Breast epithelium (tissue), 4 donors: ENCODE measurements at places on chromosomes 2 and 18. TPM values are rescaled to one million over a fixed set of nuclear protein-coding genes. Genes with fewer than 3 reads are reported as not detected.

DNA sequence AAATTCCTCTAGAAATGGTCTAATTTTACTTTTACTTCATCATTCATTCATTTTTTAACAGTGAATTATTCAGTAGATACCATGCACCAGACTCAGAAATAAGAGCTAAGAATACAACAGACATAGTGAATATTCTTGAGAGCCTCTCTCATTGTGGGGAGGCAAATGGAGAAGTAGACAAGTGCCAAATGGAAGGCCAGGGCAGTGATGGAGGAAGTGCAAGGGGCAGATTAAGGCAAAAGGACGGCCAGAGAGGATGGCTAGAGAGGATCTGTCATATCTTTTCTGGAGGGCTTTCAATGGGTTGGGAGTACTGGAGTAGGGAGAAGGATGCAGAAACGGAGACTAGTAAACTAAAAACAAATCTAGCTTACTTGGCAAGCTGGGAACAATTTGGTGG lies 19.0 kb upstream of the RMDN2 start:
- no peaks in the 10 kb centered on the region for H3K27me3 ChIP-seq
- no peak for DNase-seq
- no peak overlapping the region for H3K27ac ChIP-seq
- no peaks in the 10 kb centered on the region for H3K36me3 ChIP-seq

GRCh38 chr18:71209944-71210343 lies 921.1 kb downstream of the SOCS6 start:
- H3K4me1 ChIP-seq = no peaks in the 10 kb centered on the region
- no peak for DNase-seq
- no peaks in the 10 kb centered on the region for H3K36me3 ChIP-seq
- no peaks in the 10 kb centered on the region for H3K27me3 ChIP-seq
- H3K4me3 ChIP-seq = no peak overlapping the region

- H3K36me3 ChIP-seq = no peaks in the 10 kb centered on the region
- H3K27ac ChIP-seq = peak within 1 kb of the TSS; percentile 94
- DNase-seq = peak; percentile 47
- no peaks in the 10 kb centered on the region for H3K4me1 ChIP-seq
- peak within 1 kb of the TSS; percentile 76 for H3K4me3 ChIP-seq
- H3K27me3 ChIP-seq = no peaks in the 10 kb centered on the region
Measured at GRCh38 chr18:31102025-31102684, at the start of gene DSC2. DSC2 (minus strand) TSS chr18:31102421; CDS start chr18:31101971, 450 bp downstream.

The GKN1 gene
- total RNA-seq = not detected

The GYPC gene
- 127 TPM for total RNA-seq

The EMILIN1 gene
- total RNA-seq = 26.9 TPM

GRCh38 chr18:79766308-79766707 lies 31.4 kb upstream of the KCNG2 start:
- H3K4me1 ChIP-seq = no peaks in the 10 kb centered on the region
- H3K36me3 ChIP-seq = no peaks in the 10 kb centered on the region
- H3K4me3 ChIP-seq = no peak overlapping the region
